NCI-H748 treated with DMSO at 0.1 percent for 48 hours (cell line): ENCODE measurements at places on chromosomes 13 and 19.

DNA sequence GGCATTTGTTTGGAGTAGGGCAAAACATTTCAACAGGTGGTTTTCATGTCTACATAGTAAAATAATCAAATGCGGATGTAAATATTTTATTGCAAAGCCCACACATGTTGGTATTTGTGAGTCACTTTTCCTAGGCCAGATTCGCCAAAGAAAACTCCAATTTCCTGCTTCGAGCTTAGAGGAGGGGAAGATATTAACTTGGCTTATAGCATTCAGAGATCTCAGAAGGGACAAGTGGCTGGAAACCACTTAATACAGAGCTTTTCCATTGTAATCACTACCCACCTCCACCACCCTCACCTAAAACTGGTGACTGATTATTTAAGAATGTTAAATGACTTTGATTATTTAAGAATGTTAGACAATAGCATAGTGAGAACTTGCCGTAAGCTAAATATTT is 530.6 kb upstream of the SPRY2 start:
- DNase-seq, result no peak

GRCh38 chr13:76792731-76793347 is 93.4 kb downstream of the KCTD12 start:
- DNase-seq, result no peak

DNA sequence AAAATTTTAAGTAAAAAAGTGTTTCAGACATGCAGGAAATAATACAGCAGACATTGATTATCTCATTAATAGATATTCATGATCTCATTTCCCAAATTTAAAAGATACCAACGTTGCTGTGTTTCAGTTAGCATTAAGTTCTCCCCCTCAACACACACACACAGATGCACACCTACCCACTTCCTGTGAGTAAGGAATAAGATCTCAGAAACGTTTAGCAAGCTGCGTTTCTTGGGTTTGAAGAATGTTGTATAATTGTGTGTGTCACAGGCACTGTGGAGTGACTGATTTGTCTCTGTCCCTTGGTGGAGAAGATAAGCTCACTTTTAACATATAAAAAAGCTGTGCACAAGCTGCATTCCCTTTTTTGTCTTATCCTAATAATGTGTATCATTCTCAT is 196.8 kb downstream of the PDS5B start:
- DNase-seq, result no peak

- DNase-seq, result no peak
Measured at GRCh38 chr13:28035146-28035782, 46.8 kb upstream of the URAD start.

- no peak for DNase-seq
Measured at GRCh38 chr13:63304497-63304896, 1888.8 kb upstream of the PCDH20 start.

DNA sequence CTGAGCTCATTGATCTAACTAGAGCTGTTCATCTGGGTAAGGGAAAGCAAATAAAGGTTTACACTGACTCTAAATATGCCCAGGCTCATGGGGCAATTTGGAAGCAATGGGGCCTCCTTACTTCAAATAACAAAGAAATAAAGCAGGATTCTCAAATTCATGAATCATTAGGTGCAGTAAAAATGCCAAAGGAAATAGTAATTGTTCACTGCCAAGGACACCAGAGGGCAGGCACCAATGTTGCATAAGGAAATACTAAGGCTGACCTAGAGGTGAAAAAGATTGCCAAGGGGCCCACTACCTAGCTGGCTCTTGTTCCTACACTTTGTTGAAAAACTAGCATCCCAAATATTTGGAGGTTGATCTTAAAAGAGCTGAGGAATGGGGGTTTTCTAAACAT is 1686.7 kb upstream of the MIR17HG start:
- no peak for DNase-seq

DNA sequence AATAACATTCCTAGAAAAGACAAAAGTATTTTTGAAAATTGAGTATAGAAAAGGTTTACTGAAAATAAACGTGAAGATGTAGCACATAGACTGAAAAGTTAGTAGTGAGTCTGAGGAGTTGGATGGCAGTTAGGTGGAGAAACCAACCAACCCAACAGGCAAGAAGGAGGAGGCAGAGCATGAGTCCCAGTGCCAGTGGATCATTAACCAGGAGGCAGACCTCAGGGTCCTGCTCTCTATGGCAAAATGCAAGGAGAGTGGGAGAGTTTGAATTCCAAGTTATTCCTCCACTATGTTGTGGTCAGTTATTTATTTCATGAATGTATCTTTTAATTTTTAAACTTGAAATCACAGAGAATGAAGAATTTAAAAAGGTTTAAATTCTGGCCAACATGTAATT is 446.4 kb downstream of the GPC6 start:
- no peak for DNase-seq

DNA sequence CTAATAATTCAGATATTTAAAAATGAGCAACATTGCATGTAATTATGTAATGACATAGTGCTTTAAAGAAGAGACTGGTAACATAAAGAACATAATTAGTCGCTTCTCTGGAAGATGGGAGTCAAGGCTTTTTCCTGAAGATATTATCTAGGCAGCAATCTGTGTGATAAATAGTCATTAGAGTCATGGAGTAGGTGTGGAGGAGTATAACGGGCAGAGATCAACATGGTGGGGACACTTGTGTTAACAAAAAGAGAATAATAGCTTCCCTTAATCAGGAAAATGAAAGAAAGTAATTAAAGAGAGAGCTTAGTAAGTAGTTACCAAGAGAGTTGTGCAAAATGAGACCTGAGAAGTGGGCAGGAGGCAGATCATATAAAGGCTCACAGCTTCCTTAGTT is 1417.1 kb upstream of the ATXN8OS start:
- DNase-seq, result no peak

DNA sequence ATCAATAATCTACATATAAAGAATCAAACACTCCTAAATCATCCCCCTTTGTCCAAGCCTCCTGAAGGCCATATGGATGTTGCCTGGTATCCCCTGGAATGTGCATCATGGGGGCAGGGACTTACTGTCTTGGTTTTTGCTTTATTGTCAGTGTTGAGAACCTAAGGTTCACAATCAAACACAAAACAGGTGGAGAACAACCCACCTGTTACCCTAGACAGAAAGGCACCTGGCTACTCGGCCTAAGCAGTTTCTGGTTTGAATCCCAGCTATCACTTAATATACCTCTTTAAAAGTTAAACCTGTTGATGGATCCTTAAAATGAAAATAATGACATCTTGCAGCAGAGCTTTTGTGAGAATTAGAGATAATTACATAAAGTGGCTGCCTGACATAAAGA is 68.9 kb downstream of the DCLK1 start:
- DNase-seq, result no peak

- no peak for DNase-seq
Measured at GRCh38 chr19:55958356-55958755, 10.7 kb downstream of the NLRP8 start.

DNA sequence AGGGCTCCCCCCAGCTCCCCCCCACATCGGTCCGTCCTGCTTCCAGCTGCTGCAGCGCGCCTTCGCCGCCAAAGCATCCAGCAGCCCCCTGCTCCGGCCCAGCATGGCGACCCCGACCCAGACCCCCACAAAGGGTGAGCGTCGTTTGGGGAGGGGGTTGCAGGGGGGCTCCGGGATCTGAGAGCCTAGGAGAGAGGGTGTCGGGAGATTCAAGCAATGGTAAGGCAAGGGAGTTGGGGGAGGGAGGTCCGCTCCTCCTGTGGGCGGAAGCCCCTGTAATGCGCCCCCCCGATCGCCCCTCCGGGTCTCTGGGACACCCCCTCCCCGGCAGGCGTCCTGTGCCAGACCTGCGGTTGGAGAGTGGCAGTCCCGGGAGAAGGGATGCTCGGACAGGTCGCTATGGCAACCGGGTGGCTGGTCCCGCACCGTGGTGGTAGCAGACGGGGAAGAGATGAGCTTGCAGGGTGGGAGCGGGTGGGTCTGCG is at the start of gene FXYD7:
Gene FXYD7 (plus strand): TSS at position 25 of the 485 bp plus-strand sequence. CDS start 79 bp downstream, at position 104.
- peak; percentile 17 for DNase-seq

DNA sequence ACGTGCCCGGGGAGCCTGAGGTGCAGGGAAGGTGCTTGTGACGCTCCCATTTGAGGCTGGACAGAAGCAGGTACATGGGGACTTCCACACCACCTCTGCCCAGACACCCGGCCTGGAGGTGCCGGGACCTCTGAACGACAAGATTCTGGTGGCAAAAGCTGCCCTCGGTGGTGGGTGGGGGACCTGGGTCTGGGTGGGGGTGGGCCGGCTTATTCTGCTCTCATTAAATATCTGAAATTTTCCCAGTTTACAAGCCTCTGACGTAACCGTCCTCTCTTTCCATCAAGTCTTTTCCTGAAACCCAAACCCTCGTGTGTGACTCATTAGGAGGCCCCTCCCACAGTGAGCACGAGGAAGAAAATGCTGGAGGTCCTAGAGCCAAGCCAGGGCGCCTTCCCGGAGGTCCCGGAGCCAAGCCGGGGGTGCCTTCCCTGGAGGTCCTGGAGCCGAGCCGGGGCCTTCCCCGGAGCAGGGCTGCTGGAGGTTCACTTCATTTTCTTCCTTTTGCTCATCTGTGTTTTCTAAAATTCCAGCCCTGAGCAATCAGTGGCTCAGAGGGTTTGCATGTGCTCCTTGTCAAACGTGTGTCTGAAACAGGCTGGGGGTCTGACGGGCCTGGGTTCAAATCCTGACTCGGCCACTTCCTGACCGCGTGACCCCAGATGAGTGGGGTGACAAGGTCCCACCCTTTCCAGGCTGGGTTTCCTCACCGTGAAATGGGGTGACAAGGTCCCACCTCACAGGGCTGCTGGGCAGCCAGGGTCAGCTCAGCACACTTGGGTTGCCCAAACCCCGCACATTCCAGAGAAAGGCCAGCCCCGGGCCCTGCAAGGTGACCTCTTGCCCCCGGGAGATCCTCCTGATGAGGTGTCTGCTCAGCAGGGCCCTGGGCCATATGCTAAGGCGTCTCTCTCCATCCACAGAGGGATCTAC is 10.0 kb downstream of the CFD start:
- no peak for DNase-seq

DNA sequence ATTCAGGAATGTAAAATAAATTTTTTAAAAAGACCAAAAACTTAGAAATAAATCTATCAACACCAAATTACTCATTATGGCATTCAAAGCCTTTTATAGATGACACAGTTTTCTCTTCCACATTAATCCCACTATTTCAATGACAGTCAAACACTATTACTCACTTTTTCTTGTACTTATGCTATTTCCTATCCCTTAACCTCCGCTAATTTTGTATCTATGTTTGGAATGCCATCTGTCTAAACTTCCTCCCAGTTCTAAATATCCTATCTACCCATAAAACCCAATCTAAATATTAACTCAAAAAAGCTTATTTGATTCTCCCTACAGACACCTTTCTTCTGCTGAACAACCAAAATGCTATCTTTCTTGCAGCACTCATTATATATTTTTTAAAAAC is 203.5 kb downstream of the ENOX1 start:
- DNase-seq, result no peak
